Eye (tissue), 1 donor: ENCODE measurements at places on chromosomes 5 and 9.

- peak; percentile 78 for DNase-seq
These were observed 48.8 kb downstream of the MVB12B start for GRCh38 chr9:126375386-126375785.

GRCh38 chr5:135466178-135467050 lies 14.3 kb upstream of the TIFAB start:
- DNase-seq: peak; percentile 94

DNA sequence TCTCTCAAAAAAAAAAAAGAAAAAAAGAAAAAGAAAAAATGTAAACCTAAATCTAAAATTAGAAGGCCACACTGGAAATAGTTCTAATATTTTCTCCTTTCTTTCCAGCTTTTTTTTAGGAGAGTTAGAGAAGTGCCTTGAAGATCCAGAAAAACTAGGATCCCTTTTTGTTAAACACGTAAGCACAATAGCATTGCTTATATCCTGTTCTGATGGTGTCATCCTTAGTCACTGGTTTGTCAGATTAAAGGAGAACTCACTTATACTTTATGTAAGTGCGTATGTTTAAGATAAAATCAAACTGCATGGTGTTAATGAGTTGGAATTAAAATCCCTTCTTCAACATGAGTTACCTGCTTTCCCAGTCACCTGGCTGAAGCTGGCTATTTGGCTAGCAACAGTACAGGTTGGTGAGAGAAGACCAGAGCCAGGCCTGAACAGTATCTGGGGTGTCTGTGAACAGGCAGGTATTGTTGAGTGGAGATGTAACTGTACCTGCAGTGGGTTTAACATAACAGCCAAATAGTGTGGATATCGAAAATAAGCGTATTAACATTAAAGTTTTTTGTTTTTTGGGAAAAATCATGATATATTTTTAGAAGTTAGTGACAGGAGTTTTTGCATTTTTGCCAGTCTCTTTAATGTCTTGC lies 104.7 kb upstream of the OTULINL start:
- no peak for DNase-seq

- no peak for DNase-seq
These were observed 366.5 kb downstream of the CHSY3 start for GRCh38 chr5:130270786-130271185.

DNA sequence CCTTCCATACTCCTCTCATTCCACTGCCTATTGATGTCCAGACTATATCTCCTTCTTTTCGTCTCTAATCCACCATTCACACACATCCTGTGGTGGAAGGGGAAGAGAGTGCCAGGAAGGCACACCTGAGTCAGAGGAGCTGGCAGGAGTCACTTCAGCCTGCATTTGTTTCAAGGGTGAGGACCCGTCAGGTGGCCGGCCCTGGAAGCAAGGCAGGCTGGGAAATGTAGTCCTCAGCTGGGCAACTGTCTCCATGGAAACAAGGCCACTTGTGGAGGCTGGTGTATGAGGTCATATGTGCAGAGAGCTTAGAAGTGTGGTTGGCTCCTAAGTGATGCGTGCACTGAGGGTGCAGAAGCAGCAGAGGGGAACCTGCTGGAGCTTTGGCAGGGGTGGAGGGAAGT lies 278.4 kb downstream of the NSG2 start:
- peak; percentile 83 for DNase-seq

DNA sequence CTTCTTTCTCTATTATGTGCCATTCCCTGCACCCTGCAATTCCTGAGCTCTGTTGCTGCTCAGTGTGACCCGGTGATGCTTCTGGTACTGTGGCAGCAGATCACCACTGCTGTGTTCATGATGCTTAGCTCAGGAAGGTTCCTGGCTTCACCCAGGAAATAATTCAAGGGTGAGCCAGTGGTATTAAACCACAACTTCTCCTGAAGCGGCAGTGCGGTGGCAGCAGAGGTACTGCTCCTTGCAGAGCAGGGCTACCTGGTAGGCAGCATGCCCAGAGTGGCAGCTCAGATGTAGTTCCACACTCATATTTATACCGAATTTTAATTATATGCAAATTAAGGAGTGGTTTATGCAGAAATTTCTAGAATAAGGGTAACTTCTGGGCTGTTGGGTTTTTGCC lies 213.8 kb upstream of the ZNF608 start:
- DNase-seq: no peak

GRCh38 chr5:151259931-151260330 lies 6.9 kb downstream of the GM2A start:
- no peak for DNase-seq

DNA sequence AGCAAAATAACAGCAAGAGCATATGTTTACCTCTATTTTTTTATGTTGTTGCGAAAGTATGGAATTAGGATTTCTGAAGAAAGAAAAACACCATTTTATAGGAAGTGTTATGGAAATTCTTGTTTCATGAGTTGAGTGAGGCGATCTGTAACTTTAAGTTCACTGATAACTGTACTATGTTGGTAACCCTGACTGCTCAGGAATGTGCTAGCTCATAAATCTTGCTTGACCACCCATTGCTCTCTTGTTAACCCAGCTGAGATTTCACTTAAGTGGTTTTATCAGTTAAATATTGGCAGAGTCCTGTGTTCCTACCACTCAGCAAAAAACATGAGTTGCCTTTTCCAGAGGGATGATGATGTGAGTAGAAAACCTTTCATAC lies 91.1 kb upstream of the STARD4 start:
- DNase-seq: no peak

DNA sequence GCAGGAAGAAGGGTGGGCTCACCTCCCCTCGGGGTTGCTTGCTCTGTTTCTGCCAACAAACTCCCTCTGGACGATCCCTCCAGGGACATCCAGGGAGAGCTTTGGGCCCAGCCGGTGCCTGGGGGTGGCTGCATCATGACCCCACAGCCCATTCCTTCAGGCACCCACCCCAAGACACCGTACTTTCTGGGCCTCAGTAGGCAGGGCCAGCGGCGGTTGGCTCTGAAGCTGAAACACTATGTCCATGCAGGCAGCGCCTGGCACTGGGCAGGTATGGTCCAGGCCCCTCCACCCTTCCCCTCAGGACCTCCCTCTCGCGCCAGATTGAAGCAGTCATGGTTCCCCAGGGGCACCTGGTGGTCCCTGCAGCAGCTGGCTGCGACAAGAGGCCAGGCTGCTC lies 18.5 kb upstream of the SUSD3 start:
- no peak for DNase-seq

DNA sequence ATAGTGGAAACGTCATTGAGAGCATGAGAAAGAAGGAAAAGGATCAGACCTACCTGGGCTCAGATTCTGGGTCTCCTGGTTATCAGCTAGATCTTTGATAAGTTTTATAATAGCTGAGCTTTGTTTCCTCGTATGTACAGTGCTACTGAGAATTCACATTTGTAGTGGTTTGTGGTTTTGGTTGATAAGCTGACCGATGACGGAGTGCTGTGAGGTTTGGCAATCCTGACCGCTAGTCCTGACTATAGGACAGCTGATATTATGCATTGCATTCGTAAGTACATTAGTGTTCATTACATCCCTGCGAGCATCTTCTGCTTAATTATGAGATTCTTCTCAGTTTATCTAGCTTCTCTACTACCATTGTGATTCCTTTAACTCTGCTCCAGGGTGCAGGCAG lies 190.7 kb upstream of the SLC27A6 start:
- no peak for DNase-seq

DNA sequence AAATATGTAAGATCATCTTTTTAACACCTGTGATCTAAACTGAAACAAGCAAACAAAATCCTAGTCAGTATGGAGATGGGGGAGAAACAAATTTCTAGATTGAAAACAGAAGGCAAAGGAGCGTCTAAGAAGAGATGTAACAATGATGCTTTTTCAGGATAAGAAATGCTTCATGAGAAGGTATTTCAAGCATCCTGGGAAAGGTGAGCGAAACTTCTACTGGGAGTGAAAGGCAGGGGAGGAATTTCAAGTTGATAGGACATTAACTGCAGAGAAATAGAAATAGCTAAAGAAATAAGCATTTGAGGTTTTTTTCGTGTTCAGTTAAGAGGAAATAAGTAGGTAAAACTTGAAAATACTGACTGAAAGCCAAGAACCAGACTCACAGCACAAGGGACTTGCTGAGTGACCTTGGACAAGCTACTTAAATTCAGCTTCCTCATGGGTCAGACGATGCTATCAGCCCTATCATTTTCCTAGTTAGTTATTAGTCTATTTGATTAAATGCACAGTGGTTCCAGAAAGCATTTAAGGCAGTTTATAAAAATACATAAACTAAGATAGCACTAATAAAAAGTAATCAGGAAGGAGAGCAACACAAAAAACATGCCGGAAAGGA lies 406.3 kb downstream of the PDE4D start:
- no peak for DNase-seq

GRCh38 chr9:123860603-123861002 lies 69.3 kb downstream of the DENND1A start:
- DNase-seq: peak; percentile 73

DNA sequence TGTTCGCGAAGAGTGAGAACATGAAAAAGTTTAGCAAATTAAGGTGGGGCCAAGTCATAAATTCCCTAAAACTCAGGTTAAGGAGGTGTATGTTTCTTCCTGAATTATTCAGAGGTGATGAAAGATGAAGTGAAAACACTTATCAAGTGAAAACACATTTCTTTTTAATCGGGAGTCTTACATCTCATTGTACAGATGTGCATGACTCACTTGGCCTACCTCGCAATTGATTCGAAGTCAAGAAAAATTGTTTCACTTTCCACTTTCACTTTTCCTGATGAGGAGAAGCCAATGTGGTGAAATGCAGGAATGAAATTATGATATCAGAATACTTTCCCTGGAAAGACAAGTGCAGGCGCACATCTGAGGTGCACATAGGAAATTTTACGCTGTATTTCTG lies 78.7 kb downstream of the SLC25A46 start:
- DNase-seq: no peak

- DNase-seq: no peak
These were observed 68.2 kb downstream of the PHF2 start for GRCh38 chr9:93644397-93645088.

DNA sequence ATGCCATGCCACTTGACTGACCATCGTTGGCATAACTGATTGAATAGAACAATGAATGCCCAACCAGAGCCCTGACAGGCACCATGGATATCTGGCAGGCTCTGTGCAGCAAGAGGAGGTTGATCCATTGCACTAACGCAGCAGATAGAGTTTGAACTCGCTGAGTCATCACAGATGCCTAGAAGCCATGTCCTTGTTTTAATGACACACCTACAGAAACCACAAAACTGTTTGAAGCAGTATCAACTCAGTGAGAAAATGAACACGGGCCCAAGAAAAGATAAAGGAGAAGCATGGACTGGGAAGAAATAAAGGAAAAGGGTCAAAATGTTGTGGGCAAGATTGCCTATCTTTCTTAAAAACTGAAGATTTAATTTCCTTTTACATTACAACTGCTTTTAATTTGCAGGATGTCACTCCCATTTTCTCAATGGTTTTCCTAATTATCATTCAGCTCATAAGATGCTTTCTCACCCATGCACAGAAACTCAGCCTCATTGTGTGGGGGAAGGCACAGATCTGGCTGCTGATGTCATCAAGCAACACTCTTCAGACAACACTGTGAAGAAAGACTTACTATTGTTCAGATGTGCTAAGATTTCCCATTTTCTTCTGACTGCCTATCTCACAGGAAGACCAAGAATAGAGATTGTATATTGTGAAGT lies 129.0 kb downstream of the PIK3R1 start:
- DNase-seq: no peak

DNA sequence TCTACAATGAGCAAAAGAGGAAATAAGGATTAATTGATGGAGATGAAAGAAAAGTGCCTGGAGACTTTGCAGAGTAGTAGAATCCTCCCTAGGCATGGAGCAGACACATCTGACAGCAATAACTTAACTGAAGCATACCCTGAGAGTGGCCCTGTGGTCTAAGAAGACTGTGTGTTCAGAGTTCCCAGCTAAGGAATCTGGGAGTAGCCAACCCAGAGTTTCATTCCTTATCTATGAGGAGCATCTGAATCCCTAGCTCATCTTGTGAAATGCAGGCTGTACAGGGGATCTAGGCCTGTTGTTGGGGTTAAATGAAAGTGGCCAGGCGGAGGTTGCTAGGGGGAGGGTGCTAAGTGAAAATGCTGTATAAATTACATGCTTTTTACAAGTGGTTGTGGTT lies 233.1 kb upstream of the FBXL7 start:
- DNase-seq: no peak

DNA sequence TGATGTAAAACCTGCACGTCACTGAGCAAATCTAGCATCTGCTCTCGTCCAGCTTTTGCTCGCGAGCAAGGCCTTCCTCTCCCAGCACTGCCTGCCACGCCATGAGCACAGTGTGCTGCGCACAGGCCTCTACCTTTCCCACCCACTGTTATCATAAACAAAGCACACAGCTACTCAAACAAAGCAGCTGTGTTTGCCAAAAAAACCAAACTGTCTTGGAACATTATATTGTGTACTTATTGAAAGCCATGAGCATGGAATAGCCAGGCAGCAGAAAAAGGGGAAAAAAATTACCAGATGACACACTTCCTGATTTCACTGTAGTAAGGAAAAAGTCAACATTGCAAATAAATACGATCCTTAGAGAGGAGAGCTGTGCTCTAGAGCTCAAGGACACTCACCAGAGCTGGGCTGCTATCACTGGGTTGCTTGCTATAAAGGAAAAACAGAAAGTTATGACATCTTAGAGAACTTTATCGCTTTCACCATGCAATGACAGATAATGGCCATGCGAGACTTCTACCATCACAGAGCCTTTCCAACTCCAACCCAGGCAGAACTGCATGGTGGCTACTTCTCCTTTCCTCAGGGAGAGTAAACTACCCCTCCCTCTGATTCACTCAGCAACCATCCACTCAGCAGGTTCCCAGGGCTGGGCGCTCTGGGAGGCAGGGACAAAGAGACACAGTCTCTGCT lies 69.6 kb downstream of the EPB41L4B start:
- DNase-seq: peak; percentile 28

GRCh38 chr5:40490464-40491111 lies 189.1 kb upstream of the PTGER4 start:
- DNase-seq: no peak

GRCh38 chr5:85484982-85485574 lies 1100.4 kb upstream of the EDIL3 start:
- DNase-seq: peak; percentile 2

GRCh38 chr9:93456504-93456903 lies 3.1 kb upstream of the FAM120AOS start:
- DNase-seq: no peak

- DNase-seq: peak; percentile 75
These were observed 120.2 kb downstream of the SEMA6A start for GRCh38 chr5:116454417-116454927.

GRCh38 chr5:158462349-158463114 lies 603.6 kb upstream of the CLINT1 start:
- DNase-seq: no peak

- peak; percentile 16 for DNase-seq
These were observed 82.3 kb upstream of the EPB41L4B start for GRCh38 chr9:109403116-109403515.

GRCh38 chr9:122810306-122810946 lies 10.5 kb downstream of the OR1K1 start:
- DNase-seq: peak; percentile 94

GRCh38 chr5:53476531-53477480 lies 3.6 kb upstream of the FST start:
- DNase-seq: no peak

GRCh38 chr5:23208959-23209431 lies 298.4 kb upstream of the PRDM9 start:
- peak; percentile 90 for DNase-seq

GRCh38 chr9:14389146-14389545 lies 75.2 kb upstream of the NFIB start:
- peak; percentile 39 for DNase-seq

- DNase-seq: peak; percentile 87
These were observed at the start of gene PLEKHG4B for GRCh38 chr5:91556-92263. Gene PLEKHG4B (plus strand): TSS chr5:92168. CDS start chr5:92232, 64 bp downstream.
